Activated CD8-positive, alpha-beta memory T cell treated with anti-CD3 and anti-CD28 coated beads for 24 hours (primary cell): ENCODE measurements at places on chromosomes 1 and 21.

- no peak for DNase-seq
Observed at GRCh38 chr21:24897883-24898282, 709.4 kb downstream of the MRPL39 start.

DNA sequence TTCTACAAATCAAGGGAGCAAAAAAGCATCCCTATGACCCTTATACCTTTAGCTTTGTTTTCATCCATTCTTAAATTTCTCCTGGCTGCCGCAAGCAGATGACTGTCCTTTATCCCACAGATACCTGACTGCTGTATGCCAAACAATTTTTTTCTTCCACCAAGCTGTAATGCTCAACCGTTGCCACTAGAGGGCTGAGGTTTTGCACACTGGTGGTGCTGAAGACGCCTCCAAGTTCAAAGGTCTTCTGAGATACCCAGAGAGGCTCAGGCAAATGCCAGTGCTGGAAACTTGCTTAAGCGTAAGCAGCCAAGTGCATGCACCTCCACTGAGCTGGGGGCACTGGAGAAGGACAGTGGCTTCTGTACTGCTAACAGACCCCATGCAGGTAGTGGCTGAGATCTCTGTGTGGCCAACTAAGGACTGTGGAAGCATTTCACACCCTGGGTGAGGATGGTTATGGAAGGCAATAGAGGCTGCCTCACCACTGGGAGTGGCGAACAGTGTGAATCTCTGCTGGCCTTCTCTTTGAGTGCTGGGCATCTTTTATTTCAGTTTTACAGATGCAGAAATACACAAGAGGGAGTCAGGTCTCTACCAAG lies 28.5 kb downstream of the CNIH3 start:
- peak; percentile 78 for DNase-seq

DNA sequence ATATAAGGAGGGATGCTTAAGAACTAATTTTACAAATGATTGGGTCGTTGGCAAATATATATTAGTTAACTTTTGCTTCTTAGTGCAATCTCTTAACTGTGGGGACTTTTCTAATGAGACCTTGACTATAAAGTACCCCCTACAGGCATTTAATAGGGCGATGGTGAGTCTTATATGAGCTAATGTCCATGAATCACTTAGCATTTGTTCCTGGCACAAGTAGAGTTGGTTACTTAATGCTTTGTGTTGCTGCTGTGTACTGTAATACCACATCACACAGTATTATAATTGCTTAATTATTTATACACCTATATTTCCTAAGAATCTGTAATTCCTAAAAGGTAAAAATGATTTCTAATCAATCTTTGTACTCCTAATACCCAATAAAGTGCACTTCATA lies 25.3 kb upstream of the TMCO1 start:
- no peak for DNase-seq

GRCh38 chr1:151989211-151989862 lies 4.3 kb downstream of the S100A10 start:
- no peak for DNase-seq

DNA sequence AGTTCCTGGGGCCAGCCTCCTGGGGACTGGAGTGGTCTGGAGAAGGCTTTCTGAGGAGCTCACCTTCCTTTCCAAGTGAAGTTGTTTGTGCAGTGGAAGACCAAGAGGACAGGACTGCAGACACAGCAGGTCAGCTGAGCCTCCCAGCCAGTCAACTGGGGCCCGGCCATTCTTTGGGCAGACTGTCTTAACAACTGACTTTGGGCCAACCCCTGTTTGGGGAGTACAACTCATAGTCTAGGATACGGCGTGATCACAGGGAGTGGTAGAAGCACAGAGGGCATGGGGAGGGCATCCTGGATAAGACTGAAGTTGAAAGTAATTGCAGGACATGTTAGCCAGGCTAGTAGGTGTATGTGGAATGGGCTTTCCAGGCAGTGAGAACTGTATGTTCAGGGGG lies 50.3 kb downstream of the PGM1 start:
- no peak for DNase-seq

DNA sequence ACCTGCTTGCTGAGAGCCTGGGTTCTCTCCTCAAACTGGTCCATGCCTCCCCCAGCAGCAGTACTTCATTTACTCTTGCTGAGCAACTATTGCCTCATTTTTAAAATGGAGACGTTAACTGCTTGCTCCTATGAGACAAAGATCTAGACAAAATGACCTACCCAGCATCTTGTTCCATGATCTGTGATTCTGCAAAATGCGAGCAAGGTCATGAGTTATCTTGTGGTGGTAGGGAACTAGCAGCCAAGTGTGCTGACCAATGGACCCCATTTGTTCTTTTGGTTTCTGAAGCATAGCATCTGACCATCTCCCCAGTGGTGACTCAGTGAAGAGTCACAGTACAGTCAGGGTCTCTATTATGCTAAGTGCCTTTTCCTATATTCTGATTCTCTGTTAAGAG lies 40.4 kb downstream of the TBX15 start:
- no peak for DNase-seq

GRCh38 chr1:20956272-20956671 lies 169.2 kb upstream of the HP1BP3 start:
- DNase-seq = no peak

GRCh38 chr1:111833334-111833733 lies 77.6 kb downstream of the DDX20 start:
- DNase-seq = no peak

DNA sequence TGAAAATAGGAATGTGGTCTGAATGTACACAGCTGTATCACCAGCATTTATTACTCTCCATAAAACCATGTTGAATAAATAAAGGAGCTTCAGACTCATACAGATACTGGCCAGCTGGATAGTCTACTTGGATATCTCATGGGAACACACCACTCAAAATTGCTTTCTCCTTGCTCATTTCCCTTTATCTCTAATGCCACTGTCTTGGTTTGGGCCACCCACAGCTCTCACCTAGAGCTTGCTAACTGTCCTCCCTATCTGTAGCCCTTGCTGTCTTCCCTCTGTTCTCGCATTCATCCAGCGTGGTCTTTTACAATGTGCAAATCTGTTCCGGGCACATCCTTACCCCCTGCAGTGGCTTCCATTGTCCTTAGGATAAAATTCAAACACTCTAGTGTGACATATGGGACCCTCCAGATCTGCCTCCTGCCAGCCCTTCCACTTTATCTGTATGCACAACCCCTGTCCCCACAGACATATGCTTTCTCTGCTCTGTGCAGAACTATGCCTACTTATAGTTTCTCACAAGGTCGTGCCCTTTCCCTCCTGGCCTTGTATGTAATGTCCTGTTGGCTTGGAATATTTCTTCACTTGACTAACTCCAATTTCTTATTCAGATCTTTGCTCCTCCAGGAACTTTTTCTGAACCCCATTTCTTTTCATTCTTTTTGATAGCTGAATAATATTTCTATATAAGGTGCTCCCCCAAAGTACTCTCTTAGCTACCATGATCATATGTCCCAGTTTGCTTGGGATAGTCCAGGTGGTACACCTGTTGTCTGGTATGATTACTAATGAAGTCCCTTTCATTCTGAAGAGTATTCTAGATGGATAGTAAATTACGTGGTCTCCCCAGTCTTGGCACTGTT lies 2.9 kb downstream of the FLVCR1 start:
- DNase-seq = no peak

- no peak for DNase-seq
Observed at GRCh38 chr1:10253755-10254154, 43.4 kb downstream of the KIF1B start.

GRCh38 chr1:55118651-55119329 lies 79.4 kb downstream of the PCSK9 start:
- no peak for DNase-seq

GRCh38 chr1:57380923-57381322 lies 42.9 kb downstream of the DAB1 start:
- no peak for DNase-seq
